NCI-H774 (cell line): ENCODE measurements at places on chromosomes 2 and 18.

DNA sequence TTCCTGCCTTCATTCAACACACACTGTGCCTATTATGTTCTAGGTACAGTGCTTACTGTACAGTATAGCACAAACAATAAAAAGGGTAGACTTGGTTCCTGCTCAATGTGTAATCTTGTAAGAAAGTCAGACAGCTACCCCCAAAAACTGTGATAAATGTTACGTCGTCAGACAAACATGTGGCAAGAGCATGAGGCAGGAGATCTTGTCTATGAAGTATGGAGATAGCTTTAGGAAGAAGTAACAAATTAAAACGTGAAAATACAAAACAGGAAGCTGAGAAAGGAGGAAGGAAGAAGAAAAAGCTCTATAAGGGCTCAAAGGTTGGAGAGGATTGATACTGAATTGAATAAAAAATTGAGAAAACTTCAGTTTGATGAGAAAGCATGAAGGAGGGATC, 276.2 kb upstream of the HNRNPA3 start:
- DNase-seq, result no peak

DNA sequence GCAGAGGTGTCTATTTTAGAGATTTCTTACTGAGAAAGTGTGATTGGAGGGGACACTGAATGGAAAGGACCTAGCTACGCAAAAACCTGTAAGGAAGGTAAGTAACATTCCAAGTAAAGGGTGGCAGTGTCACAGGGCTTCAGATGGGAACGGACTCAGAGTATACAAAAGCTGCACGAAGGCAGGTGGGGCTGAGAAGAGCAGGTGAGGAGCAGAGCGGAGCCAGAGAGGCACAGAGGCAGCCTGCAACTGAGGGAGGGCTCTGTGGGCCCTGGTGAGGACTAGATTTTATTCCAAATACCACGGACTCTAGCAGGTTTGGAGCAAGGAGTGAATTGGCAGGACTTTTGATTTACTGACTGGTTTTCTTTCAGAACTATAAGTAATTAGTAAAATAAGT, 331.3 kb upstream of the PKDCC start:
- DNase-seq, result peak; percentile 77

GRCh38 chr2:113039158-113039557, 13.5 kb downstream of the IL36B start:
- no peak for DNase-seq

DNA sequence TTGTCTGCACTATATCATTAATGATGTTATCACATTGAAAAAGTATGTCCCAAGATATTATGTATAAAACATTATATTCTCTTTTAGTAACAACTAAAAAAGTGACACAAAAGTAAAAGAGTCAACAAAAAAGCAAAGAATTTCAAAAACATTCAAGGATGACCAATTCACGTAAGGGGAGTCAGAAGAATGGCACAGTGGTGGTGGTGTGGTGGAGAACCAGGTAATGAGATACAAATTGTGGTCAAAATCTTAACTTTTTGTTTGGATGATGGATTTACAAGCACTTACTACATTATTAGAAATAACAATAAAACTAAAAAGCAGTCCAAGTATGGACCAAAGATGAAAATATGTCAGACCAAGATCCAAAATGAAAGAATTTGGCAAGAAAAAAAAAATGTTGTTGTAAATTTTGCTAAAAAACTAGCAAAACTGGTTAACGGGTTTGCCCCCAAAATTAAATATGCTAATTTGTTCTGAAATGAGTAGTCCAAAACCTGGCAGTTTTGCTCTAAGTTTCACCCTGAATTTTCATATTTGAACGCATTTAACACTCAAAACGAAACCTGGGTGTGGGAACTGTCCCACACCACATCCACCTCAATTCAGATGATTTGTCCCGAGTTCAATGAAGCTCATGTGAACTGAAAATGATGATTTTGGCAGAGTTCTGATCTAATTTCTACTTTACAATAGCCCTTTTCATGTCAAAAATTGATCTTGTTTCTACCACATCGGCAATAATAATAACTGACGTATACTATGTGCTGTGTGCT, 135.8 kb downstream of the IKZF2 start:
- no peak for DNase-seq

GRCh38 chr2:28172114-28172898, 220.4 kb upstream of the FOSL2 start:
- DNase-seq, result no peak

DNA sequence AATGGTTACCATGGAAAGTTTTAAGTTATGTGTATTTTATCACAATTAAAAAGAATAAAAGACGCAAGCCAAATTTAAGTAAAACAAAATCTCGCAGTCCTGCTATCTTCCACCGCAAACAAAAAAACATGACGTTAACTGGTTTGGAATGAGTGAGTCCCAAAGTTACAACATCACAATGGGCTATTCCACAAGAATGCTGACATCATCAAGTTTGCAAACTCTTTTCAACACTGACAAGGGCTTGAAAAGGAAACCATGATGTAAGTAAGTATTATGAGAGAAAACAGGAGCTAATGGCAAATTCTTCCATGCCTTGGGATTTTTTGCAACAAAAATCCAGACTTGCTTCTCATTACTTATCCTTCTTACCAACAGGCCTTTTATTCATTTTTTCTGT, 31.1 kb downstream of the SIGLEC15 start:
- DNase-seq, result no peak

GRCh38 chr2:25421820-25422411, 80.2 kb upstream of the DNMT3A start:
- DNase-seq, result no peak

DNA sequence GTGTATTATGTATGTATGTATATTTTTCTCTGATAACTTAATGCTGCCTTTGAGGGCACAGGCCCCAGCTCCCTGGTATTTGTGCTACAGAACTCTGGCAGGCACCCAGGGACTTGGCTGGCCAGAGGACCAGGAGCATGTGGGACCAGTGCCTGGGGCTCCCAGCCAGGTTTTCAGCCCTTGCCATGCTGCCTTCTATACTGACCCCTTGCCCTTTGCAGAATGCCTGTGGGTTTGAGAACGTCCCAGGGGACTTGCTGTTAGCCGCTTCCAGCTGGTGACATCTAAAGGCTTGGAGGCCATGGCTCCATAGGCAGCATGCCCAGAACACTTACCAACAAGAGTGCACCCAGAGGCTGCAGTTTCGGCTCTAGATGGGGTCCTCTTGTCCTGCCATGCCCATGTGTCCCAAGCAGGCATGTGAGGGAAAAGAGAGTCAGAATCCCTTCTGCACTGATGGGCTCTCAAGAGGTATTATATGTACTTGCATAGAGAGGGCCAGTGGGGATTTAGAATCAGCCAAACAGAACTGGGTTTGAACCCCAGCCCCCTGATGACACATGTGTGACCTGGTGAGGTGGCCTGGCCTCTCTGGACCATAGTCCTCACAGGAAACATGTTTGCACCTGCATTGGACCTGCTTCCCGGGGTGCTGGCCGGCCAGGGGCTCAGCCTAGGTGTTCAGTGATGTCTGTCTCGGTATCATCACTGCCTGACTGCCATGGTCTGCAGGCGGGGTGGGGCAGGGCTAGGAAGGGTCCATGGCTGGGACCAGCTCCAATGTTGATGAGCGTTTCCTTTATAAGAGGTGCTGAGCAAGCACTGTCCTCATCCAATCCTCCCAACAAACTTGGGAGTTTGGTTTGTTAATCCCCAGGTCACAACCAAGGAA, 119.2 kb upstream of the FHL2 start:
- no peak for DNase-seq

- DNase-seq, result no peak
These were observed at the start of gene TMEM182 for GRCh38 chr2:102761763-102762162. Gene TMEM182, plus strand, starts transcription at chr2:102762031. Its CDS starts 187 bp downstream, at chr2:102762218.

- DNase-seq, result no peak
These were observed 13.8 kb upstream of the ALLC start for GRCh38 chr2:3644246-3644525.

DNA sequence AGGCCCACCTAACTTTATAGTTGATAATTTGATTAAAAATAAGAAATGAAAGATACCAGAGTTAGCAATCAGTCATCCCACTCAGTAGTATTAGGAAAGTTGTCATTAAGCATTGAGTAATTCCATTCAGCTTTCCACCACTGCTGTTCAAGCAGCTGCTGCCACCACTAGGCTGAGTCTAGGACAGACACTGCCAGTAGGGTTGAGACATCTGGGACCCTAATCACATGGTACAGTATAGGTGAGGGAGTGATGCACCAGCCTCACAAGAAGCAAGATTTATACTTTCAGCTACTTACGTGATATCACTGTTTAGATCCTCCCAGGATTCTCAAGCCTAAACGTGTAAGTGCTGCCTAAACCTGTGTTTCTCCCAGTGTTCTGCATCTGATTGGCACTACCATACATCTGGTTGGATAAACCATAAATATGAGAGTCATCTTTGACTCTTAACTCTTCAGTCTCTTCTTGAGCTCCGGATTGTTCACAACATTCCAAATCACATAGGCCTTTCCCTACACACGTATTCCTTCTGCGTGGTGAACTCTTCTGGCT, 3.2 kb downstream of the UBXN4 start:
- no peak for DNase-seq

DNA sequence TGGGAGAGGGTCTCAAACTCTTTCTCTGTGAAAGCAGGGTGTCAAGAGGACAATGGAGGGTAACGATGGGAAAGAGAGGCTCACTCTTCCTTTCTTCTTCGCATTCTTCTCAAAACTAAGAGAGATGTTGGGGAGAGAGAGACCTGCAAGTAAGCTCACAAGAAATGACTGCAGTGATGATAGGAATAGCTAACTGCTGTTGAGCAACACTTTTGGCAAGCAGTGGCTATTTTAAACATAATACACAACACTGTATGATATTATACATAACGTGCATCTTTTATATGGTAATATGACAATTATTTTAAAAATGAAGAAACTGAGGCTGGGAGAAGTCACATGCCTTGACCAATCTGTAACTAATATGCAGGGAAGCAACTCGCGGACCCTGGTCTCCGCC, 247.5 kb downstream of the CMPK2 start:
- no peak for DNase-seq

DNA sequence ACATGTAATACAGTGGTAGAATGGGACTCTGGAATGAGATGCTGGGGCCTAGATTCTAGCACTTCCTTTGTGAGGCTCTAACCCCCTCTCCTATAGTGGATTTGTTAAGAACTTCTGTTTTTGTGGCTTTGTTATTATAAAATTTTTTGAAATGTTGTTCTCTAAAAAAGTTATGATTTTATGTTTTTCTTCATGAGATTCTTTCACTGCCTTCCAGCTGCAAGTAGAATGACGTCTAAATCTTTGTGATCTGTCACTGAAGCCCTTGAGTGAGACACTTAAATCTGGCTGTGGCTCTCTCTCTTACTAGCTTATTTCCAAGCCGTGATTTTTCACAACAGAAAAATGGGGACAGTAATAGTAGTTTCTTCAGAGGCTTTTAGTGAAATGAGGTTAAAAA, 1.6 kb downstream of the CASP8 start:
- DNase-seq, result no peak

DNA sequence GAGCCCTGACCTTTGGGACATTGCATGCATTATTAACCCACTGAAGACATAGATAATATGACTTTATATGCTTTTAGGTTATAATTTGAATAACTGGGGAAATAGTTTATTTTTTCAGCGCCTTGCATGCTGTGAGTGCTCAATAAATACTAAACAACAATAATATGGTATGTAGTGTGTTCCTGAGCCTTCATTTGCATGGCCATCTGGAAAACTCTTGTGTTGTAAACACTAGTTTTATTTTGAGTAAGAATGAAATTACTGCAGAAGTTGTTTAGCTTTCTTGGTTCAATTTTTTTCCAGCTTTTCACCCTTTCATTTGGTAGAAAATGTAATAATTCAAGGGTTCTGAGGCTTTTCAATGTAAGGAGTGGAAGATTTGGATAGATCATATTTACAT, 189.3 kb upstream of the GALNT5 start:
- DNase-seq, result no peak

DNA sequence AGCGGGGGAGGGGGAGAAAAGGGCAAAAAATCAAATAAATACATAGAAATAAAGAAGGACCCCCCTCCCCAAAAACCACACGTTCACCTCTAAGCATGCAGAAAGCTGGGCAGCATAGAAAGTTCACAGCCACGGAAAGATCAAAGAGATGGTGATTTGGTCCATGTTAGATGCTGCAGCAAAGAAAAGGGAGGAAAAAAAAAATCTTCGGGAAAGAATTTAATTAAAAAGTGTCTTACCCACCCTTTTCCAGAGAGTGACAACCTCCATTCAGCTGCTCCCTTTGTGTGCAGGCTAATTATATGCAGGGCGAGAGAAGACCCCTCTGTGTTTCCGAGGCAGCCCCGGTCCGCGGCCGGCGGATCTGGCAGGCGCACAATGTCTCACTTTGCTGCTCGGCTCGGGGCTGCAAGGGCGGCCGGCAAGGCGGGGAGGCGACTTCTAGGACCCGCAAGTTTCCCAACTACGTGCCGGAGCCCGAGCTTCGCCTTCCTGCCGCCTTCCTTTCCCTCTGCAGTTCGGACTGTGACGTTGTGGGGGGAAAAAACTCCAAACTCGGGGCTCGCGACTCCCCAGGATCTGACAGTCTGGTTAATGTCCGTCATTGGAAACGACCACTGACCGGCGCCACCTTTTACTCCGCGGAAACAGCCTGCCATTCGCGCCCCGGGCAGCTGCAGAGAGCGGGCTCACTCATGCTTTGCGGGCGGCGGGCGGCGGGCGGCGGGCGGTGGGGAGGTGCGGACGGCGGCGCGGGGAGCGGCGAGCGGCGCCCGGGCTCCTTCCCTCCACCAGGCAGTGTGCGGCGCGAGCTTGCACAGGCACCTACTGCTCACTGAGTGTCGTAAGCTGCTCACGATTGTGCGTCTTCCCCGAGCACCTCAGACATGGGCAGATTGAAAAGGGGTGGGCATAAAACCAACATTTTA, at the start of gene LRRTM1:
Gene LRRTM1, minus strand, starts transcription at position 844 of the 929 bp plus-strand sequence. CDS start 933 bp downstream, outside the sequence.
- DNase-seq, result no peak

DNA sequence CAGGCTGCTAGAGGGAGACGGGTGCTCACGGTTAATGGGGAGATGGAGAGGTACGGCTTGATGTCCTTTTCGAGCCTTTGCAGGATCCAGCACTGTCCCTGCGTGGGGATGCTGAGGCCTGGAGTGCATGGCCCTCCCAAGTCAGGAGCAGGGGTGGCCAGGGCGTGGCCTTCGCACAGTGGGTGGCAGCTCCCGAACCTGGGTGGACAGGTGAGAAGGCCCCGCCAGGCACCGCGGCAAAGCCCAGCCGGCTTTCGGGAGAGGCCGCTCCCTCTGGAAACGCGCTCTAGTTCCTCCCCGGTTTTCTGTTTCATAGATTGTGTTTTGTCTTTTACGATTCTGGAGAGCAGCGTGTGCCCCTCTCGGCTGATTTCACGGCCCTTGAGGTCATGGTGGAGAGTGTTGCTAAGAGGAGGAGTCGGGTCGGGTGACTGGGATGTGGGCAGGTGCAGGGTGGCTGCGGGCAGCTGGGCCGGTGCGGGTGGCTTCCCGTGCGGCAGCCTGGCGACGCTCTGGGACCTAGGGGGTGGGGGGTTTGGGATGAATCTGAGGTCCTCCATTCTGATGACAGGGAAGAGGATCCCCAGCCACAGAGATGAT, 39.4 kb downstream of the CTDP1 start:
- DNase-seq, result no peak
